ENCODE measurements at places on chromosomes 13 and 19. TPM values are rescaled to one million over a fixed set of nuclear protein-coding genes. Genes with fewer than 3 reads are reported as not detected.

ICAM4 gene
- total RNA-seq = 2.5 TPM

SGCG gene
- not detected for total RNA-seq

ZNF253 gene
- total RNA-seq = 12.3 TPM

KCNC3 gene
- total RNA-seq = 9.4 TPM

P2RY11 gene
- 27.7 TPM for total RNA-seq

ZSCAN4 gene
- total RNA-seq = not detected

ZNF222 gene
- total RNA-seq = 2.7 TPM

NAT14 gene
- 12.3 TPM for total RNA-seq

ZNF530 gene
- 7.7 TPM for total RNA-seq

LILRA2 gene
- not detected for total RNA-seq

TMEM150B gene
- total RNA-seq = 0.39 TPM

IGFL3 gene
- total RNA-seq = not detected

KLK3 gene
- not detected for total RNA-seq

FXYD3 gene
- total RNA-seq = not detected

ACP7 gene
- not detected for total RNA-seq

SHANK1 gene
- not detected for total RNA-seq

NXNL1 gene
- not detected for total RNA-seq

Measured in T-helper 2 cell treated with Interferon-gamma antibody and Interleukin-4, amounts not matched to agents 100 ng/mL and 5 ng/mL, for 36 hours (primary cell).